Right lung (tissue), 10 donors: ENCODE measurements at places on chromosomes 3 and 15. TPM values are rescaled to one million over a fixed set of nuclear protein-coding genes. Genes with fewer than 3 reads are reported as not detected.

The CHST14 gene
- 42.6 TPM for polyA plus RNA-seq

The CCDC9B gene
- 9.7 TPM for polyA plus RNA-seq

The MINAR1 gene
- polyA plus RNA-seq: 0.65 TPM

The MINDY4B gene
- polyA plus RNA-seq: not detected
